DMS79 (cell line): ENCODE measurements at places on chromosomes 6 and 20.

DNA sequence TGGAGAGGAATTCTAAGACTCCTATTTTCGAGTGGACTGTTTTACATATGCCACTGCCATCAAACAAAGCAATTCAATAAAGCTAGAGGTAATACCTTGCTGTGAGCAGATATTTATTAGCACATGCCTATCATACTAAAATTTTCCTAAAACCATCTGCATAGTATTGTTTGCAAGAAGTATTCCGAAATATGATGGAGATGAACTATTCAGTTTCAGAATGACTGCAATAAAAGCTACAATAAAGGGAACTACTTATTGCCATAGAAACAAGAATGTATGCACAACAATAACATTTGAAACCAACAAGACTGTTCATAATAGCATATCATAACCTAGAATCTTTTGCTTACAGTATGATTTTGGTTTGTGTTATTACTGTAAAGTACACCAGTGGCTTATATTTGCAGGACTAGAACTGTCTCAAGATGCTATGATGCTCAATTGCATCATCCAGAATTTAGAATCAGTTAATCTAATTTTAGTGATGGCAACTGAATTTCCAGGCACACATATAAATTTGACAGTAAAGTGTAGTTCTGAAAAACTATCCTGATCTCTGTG, 144.3 kb downstream of the GRIK2 start:
- DNase-seq = no peak

DNA sequence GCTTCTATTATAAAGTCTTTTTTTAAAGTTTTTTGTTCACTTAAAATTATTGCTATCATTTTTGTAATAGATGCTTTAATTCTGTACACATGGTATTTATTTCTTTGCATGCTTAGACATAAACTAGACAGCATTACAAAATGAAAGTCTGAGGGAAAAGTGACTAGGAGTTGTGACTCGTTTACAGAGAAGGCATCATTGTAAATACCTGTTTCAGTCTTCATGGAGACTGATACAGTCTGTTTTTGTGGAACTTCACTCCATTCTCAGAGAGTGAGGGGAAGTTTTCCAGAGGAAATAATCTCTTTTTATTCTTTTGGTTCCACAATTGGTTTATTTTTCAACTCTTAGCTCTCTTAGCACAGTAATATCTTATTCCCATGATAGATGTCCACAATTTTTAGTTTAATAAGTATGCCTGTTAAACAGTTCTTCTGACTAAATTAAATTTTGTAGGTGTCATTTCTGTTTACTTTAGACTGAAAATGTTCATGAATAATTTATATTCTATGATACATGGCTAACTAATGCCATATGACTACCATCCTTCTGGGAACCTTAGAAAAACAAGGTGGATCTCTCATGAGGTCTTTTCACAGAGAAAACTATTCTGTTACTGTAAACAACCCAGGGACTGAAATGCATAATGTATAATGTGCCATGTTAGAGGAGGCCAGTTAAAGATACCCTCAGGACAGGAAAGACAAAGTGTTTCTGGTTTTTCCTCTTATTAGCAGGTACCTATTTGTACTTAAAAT, 69.2 kb downstream of the MYO6 start:
- DNase-seq = no peak

DNA sequence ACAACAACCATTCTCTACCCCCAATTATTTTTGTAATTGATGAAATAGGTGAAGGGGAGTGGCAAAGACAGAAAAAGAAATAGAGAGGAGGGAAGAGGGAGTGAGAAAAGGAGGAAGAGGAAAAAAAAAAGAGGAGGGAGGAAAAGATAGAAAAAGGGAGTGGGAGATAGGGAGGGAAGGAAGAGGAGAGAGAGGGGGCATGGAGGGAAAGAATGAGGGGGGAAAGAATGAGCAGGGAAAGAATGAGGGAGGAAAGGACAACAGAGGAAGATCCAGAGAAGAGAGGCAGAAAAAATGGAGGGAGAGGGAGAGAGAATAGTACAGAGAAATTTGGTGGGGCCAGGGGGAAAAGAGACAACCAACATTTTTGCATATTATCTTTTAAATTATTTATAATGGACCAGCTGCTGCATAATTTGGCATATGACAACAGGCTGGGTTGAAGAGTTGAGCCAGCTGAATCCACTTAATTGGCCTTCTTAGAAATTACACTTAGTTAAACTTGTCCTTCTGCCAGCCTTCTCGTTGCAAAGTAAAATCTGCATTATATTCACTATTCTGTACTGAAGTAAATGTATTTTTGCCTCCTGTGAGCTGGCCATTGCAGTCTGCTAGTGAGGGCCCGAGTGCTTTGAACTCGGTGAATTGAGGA, 101.0 kb downstream of the ARHGAP18 start:
- DNase-seq = no peak

GRCh38 chr6:95741045-95741444, 163.7 kb downstream of the MANEA start:
- DNase-seq = no peak
